Cardiac septum (tissue), 1 donor: ENCODE measurements at places on chromosomes 4 and X.
A peak's percentile ranks its signal among the peaks of the same experiment; 100 is the strongest.

DNA sequence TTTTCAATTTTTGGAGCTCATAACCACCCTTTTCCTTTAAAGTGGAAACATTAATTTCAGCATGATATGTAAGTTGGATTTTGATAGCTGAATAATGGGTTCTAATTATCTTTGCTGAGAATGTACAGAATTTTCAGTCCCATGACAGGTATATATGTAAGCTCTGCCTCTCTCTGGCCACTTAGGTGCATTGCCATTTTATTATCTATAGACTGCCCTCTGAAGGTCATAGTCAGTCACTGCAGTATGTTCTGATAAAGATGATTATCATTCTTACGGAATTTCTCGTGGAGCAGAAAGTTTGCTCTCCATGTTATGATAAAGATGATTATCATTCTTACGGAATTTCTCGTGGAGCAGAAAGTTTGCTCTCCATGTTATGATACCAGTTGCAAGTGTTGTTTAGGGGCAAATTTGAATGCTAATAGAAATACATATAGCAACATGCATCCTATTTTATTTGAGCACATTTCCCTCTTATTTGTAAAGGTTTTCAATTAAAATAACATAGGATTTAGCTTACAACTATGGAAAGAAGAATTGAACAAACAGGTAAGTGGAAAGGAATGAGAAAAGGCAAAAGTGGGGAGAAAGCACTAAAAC lies 10.4 kb downstream of the AFP start:
- no peak for DNase-seq

GRCh38 chrX:119419146-119419545 lies 20.0 kb downstream of the SLC25A43 start:
- DNase-seq: no peak

DNA sequence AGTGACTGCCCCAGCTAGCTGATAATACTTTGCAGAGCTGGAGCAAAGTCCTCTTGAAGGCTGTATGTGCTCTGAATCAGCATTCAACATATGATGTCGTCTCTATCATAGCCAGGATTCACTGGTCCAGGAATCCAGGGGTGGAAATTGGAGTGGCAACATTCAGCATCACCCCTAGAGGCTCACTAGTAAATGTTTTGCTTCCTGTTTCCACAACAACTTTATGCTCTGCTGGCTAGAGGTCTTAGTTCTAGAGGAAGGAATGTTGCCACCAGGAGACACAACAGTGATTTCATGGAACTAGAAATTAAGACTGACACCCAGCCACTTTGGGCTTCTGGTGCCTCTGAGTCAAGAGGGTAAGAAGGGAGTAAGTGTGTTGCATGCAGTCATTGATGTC lies 11.3 kb downstream of the MAGEA1 start:
- no peak for DNase-seq

GRCh38 chr4:177001271-177002175 lies 208.8 kb upstream of the VEGFC start:
- DNase-seq: no peak

- no peak for DNase-seq
Observed at GRCh38 chrX:2566055-2566454, 65.3 kb upstream of the DHRSX start.

DNA sequence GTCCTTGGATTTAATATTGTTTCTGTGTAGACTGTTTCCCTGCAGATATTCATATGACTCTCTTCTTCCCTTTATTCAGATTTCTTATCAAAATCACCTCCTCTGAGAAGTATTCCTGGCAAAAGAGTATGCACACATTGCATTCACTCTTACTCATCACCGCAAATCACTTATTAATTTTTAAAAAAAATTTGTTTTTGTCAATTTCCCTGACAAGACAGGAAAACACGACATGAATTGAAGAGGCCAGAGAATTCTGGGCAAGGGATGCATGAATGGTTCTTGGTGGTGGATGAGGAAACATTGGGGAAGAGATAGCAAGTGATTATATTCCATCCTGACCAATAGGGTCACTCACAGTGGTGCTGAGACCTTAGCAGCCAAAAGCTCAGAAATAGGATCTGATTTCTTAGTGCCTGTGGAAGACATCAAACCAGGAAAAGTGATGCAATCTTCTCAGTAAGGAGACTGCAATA lies 522.5 kb upstream of the AGA start:
- DNase-seq: no peak

DNA sequence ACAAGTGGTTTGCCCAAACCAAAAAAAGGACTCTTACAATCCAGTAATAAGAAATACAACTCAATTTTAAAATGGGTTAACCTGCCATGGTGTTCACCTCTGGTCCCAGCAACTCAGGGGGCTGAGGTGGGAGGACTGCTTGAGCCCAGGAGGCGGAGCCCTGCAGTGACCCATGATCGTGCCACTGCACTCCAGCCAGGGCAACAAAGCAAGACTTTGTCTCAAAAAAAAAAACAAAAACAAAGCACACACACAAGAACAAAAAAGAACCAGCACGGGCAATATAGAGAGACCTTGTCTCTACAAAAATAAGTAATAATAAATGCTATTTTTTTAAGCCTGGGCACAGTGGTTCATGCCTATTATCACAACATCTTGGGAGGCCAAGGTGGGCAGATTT lies 28.7 kb downstream of the ARAP2 start:
- no peak for DNase-seq

GRCh38 chr4:147526272-147526654 lies 45.4 kb downstream of the EDNRA start:
- no peak for DNase-seq

- DNase-seq: no peak
Observed at GRCh38 chr4:113636438-113636818, 125.1 kb downstream of the CAMK2D start.

- DNase-seq: no peak
Observed at GRCh38 chrX:20432048-20432447, 165.3 kb upstream of the RPS6KA3 start.

DNA sequence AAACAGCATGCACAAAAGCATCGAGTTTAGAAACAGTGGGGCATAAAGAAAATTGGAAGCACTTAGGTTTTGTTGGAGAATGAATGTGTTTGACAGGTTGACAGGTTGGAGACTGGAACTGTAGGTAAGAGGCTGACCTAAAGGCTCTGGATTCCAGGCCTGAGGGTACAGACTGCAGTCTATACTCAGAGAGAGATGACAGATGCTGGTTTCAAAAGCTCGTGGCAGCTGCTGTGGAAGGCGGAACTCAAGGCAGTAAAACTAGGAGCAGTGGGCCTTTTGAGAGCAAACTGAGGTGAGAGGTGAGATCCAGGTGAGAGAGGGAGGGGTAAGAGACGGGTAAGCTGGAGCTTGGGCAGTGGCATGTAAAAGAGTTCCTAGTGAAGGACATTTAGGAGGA lies 415.2 kb downstream of the TRIML1 start:
- DNase-seq: no peak

- no peak for DNase-seq
Observed at GRCh38 chrX:153832728-153833127, 2.4 kb upstream of the PDZD4 start.

- peak; percentile 79 for DNase-seq
Observed at GRCh38 chr4:153152501-153153338, 51.5 kb upstream of the TRIM2 start.

DNA sequence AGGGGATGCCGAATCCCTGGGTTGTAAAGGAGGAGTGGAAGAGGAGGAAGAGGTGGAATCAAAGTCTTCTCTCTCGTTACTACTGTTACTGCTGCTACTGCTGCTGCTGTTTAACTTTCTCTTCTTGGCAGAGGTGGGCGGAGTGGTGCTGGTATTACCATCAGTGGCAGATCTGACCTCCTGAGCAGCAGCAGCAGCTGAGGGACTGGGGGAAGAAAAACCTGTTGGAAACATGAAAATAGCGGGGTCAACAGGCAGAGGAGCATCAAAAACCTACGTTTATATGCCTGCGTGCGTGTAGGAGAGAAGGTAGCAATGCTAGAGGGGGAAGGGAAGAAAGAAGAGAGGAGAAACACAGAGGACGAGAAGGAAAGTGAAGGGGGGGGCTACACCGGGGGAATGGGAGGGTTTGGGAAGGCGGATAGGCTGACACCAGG lies 339 bp downstream of the CUL4B start:
- DNase-seq: no peak

DNA sequence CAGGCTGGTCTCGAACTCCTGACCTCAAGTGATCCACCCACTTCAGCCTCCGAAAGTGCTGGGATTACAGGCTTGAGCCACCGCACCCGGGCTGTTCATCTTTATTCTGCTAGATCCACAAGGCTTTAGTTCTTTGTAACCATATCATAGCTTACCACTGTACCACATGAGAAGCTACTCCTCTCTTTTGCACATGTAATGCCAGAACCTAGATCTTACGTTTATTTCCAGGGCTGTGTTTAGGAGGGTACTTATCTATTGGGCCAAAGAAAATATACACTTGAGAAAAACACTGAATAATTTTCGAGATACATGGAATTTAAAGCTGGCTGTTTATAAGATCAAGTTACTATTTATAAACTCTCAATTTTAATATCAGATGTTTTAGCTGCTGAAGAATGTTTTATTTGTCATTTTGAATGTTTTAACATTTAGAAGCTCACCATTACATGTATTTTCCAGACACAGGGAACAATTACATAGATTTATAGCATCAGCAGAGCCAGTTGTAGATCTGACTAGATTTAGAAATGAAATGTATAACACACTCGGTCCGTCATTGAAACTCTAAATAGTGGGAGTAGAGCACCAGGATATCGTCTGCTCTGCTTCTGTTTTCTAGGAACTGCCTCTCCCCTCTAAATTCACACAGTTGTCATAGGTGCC lies 155.3 kb upstream of the HAND2 start:
- DNase-seq: no peak

DNA sequence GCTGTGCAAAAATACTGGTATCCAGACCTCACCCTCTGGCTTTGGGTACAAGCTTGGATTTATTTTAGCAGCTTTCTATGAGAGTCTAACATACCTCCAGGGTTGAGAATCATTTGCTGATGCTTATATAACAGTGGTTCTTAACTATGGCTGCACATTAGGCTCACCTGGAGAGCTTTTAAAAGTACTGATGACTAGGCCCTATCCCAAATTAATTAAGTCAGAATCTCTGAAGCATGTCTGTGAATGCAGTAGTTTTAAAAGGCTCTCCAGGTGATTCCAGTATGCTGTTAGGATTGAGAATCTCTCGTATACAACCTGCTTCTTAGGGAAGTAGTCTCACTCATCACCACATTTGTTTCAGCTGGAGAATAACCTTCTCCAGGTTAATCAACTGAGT lies 99.2 kb downstream of the PDHA2 start:
- DNase-seq: no peak

DNA sequence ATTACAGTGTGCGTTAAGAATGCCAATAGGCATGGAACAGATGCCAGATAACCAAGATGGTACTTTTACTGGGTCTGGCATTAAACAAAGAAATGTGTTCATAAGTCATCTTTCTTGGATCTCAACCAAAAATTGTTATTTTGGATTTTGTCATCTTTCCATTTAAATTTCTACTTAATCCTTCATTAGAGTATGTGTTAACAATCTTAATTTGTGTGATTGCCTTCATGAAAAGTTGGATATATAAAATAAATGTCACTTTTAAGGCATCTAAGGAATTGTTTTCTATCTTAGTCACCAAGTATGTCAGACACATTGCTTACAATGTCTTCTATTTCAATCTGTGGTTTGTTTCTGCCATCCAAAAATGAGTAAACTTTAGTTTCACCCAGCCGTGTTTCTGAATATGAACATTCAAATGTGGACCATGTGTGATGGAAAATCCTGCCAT lies 87.5 kb downstream of the PALLD start:
- DNase-seq: no peak

GRCh38 chr4:26826721-26827120 lies 33.9 kb upstream of the STIM2 start:
- no peak for DNase-seq

GRCh38 chrX:31604629-31605221 lies 532.9 kb upstream of the FTHL17 start:
- DNase-seq: no peak

DNA sequence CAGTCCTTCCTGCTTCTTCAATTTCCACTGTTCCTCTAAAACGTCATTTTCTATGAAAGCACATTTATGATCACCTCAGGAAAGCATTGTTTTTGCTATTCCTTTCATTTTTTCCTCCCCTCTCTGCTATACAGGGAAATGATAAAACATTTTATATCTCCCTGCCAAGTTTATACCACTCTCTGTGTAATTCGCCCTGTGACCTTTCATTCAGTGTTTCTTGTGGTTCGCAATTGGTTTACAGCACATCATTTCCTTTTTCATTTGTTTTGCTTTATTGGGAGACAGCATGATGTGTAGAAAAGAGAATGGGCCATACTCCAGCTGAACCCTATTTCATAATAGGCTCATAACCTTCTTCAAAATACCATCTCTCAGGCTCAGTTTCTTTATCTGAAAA lies 99.9 kb upstream of the RAPGEF2 start:
- no peak for DNase-seq

GRCh38 chr4:158771776-158772175 lies 3.0 kb downstream of the FNIP2 start:
- DNase-seq: no peak

- no peak for DNase-seq
Observed at GRCh38 chr4:4726051-4726450, 133.4 kb upstream of the MSX1 start.

DNA sequence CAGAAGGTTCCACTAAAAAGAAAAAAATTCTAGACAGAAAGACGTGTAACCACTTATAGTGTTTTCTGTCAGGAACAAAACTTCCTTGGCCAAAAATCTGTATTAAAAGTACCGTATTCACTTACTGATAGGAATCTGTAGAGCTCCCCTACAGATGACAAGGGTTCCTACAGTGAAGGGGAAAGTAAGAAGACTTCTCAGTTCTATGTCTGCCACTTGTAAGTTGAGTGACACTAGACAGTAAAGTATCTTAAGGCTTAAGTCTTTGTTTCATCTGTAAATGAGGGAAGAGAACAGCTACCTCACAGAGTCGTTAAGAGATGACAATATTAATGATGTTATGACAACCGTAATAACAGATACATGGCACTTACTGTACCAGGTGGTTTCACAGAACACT lies 3.3 kb downstream of the COQ2 start:
- DNase-seq: no peak

- DNase-seq: no peak
Observed at GRCh38 chr4:169689681-169690080, 68.1 kb downstream of the HPF1 start.

GRCh38 chr4:165631912-165632311 lies 241.1 kb upstream of the TLL1 start:
- DNase-seq: no peak

DNA sequence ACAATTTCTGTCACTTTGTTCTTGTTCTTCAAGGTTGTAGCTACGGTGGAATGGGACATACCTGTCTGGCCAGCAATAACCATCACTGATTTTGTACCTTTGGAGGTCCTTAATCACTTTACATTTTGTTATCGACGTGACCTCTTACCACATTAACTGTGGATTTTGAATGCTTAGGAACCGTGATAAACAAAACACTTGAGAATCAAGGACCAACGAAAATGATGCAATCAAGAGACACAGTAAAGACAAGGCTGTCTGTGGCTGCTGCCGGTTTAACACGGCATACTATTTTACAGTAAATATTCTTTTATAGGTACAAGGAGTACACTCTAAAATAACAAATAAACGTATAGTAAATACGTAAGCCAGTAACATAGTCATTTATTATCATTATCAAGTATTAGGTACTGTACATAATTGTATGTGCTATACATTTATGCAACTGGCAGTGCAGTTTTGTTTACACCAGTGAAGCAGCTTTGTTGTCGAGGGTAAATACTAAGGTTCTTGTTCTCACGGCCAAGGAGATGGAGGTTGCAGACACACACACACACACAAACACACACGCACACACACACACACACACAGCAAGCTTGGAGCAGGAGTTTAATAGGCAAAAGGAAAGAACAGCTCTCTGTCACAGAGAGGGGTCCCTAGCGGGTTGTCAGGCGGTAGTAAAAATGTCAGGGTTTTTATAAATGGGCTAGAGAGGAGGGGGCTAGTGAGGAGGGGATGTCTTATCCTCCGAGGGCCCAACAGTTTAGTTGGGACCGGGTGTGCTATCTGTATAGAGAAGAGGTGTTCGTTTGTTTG lies 194.7 kb upstream of the CXorf51B start:
- DNase-seq: no peak
